PC-3 (cell line): ENCODE measurements at places on chromosomes 11 and 22. TPM values are rescaled to one million over a fixed set of nuclear protein-coding genes. Genes with fewer than 3 reads are reported as not detected.
A peak's percentile ranks its signal among the peaks of the same experiment; 100 is the strongest.

GRCh38 chr22:27792452-27793161, 8.9 kb downstream of the MN1 start:
- H3K4me1 ChIP-seq: no peaks in the 10 kb centered on the region
- no peak for DNase-seq
- no peaks in the 10 kb centered on the region for H3K36me3 ChIP-seq
- H3K27me3 ChIP-seq: no peaks in the 10 kb centered on the region

GRCh38 chr11:73787051-73787642, 527 bp upstream of the MRPL48 start:
- peaks cover 21% of the 10 kb centered on the region for H3K4me1 ChIP-seq
- H3K27ac ChIP-seq: peak overlapping the region; percentile 95
- DNase-seq: no peak
- H3K27me3 ChIP-seq: no peaks in the 10 kb centered on the region
- H3K4me3 ChIP-seq: peak overlapping the region; percentile 85

DNA sequence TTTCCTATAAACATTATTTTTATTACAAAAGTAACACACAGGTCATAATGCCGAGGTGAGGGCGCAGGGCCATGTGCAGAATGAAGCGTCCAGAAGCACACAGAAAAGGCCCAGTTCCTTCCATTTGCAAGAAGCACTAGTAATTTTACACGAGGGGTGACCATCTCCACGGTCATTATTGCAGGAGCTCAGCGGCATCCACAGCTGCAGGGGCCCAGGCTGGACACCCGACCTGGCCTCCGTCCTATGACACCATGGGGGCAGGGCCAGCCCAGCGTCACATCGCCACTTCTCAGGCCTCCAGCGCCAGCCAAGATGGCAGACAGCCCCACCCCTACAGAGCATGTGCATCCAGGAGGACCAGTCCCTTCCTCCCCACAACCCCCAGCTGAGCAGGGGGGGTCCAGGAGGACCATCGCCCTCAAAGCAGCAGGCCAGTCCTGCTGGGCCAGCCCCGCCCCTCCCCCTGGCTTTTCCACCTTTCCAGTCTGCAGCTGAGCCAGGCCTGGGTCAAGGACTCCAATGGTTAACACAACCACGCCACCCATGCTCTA, 3.5 kb downstream of the IGF2 start:
- H3K27ac ChIP-seq: no peak overlapping the region
- peaks cover 6% of the 10 kb centered on the region; the same call in 1 of the 2 replicates for H3K4me1 ChIP-seq
- H3K36me3 ChIP-seq: no peaks in the 10 kb centered on the region

- no peaks in the 10 kb centered on the region for H3K36me3 ChIP-seq
- no peaks in the 10 kb centered on the region for H3K4me1 ChIP-seq
- no peak overlapping the region for H3K4me3 ChIP-seq
- no peak for DNase-seq
- no peaks in the 10 kb centered on the region for H3K27me3 ChIP-seq
- H3K27ac ChIP-seq: no peak overlapping the region
Measured at GRCh38 chr11:14904745-14905103, 12.7 kb upstream of the CYP2R1 start.

- H3K27ac ChIP-seq: no peak overlapping the region
- peaks cover 51% of the 10 kb centered on the region for H3K36me3 ChIP-seq
- no peaks in the 10 kb centered on the region for H3K27me3 ChIP-seq
- DNase-seq: no peak
- H3K4me3 ChIP-seq: no peak overlapping the region
- H3K4me1 ChIP-seq: peaks cover 9% of the 10 kb centered on the region
Measured at GRCh38 chr11:67283481-67283963, 5.6 kb upstream of the ANKRD13D start.

GRCh38 chr11:9267680-9268079, 2.5 kb upstream of the DENND5A start:
- no peak overlapping the region for H3K4me3 ChIP-seq
- no peaks in the 10 kb centered on the region for H3K27me3 ChIP-seq
- no peak for DNase-seq
- no peak overlapping the region for H3K27ac ChIP-seq

- H3K27ac ChIP-seq: no peak overlapping the region
- no peaks in the 10 kb centered on the region for H3K4me1 ChIP-seq
- no peak for DNase-seq
- H3K27me3 ChIP-seq: peaks cover 3% of the 10 kb centered on the region; the same call in 1 of the 2 replicates
Measured at GRCh38 chr22:48907591-48907990, 920.1 kb downstream of the BRD1 start.

- DNase-seq: peak; percentile 99
- peak overlapping the region; percentile 2; the same call in 1 of the 2 replicates for H3K4me3 ChIP-seq
- H3K36me3 ChIP-seq: no peaks in the 10 kb centered on the region
Measured at GRCh38 chr11:77407613-77408012, 66.3 kb downstream of the PAK1 start.

DNA sequence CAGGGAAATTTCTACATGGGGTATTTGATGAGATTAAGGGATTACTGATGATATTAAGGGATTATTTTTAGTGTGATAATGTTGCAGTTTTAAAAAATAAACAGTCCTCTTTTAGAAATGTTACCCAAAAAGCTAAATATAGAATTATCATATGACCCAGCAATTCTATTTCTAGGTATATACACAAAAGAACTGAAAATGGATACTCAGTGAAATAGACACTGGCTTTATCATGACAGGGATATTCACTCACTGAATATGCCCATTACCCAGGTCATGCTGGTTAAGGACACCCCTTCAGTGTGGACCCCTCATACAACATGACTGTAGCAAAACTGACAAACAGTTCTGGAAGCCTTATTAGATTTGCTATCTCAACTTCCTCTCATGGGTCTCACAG, 27.8 kb downstream of the USP28 start:
- no peak for DNase-seq
- H3K27me3 ChIP-seq: no peaks in the 10 kb centered on the region
- H3K27ac ChIP-seq: no peak overlapping the region
- peaks cover 11% of the 10 kb centered on the region for H3K36me3 ChIP-seq
- H3K4me1 ChIP-seq: no peaks in the 10 kb centered on the region
- H3K4me3 ChIP-seq: no peak overlapping the region

GRCh38 chr11:35633827-35634423, 15.7 kb downstream of the FJX1 start:
- H3K36me3 ChIP-seq: no peaks in the 10 kb centered on the region
- H3K27ac ChIP-seq: no peak overlapping the region
- peaks cover 18% of the 10 kb centered on the region for H3K4me1 ChIP-seq
- no peaks in the 10 kb centered on the region for H3K27me3 ChIP-seq

DNA sequence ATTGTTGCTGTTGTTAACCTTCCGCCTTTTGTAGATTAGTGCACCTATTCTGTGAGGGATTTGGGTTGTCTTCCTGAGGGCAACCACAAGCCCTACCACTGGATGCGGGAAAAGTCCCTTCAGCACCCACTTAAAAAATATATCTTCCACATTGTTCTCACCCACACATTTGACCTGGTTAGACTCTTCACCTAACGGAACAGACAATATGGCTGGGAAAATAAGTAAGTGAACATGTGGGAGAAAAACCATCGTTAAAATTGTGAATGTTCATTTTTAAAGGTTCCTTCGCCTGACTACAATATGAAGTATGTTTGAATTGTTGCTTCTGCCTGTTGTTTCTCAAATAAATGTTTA, 72.0 kb upstream of the MPEG1 start:
- H3K36me3 ChIP-seq: no peaks in the 10 kb centered on the region
- no peak for DNase-seq
- no peaks in the 10 kb centered on the region for H3K4me1 ChIP-seq
- H3K27ac ChIP-seq: no peak overlapping the region

DNA sequence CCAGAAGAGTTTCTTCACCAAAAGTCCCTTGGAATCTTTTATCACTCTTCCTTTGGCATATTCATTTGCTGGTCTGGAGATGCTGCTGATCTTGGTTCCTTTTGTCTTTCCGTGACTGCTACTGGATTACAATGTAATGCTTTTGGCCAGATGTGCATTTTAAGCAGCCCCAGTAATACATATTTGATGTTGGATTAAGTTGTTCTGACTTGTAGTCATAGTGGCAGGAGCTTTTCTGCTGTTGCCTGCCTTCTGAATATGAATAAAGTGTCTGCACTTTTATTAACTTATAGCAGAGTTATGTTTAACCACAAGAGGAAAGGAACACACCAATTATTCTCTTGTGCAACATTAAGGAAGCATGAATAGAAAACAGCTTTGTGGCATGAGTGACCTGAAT, 360.0 kb upstream of the DDI1 start:
- no peaks in the 10 kb centered on the region for H3K4me1 ChIP-seq
- H3K27ac ChIP-seq: no peak overlapping the region

DNA sequence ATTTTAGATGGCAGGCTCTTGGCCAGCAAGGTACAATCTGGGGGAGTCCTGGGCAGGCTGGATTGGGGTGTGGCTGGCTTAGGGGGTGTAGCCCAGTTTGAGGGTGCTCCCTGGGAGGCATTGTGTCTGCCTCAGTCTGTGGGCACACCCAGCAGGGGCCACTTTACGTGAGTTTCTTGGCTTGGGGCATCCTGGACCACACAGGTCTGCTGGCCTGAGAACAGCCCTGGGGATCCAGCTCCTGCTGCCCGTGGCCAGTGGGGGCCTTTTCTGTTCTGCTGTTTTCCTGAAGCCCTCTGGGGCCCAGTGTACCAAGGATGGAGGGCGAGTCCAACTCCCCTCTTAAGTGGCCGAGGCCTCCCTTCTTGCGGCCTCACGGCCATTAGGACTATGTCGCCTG, 71.9 kb downstream of the MPPED1 start:
- DNase-seq: no peak
- H3K27ac ChIP-seq: no peak overlapping the region
- no peaks in the 10 kb centered on the region for H3K4me1 ChIP-seq
- no peak overlapping the region for H3K4me3 ChIP-seq

DNA sequence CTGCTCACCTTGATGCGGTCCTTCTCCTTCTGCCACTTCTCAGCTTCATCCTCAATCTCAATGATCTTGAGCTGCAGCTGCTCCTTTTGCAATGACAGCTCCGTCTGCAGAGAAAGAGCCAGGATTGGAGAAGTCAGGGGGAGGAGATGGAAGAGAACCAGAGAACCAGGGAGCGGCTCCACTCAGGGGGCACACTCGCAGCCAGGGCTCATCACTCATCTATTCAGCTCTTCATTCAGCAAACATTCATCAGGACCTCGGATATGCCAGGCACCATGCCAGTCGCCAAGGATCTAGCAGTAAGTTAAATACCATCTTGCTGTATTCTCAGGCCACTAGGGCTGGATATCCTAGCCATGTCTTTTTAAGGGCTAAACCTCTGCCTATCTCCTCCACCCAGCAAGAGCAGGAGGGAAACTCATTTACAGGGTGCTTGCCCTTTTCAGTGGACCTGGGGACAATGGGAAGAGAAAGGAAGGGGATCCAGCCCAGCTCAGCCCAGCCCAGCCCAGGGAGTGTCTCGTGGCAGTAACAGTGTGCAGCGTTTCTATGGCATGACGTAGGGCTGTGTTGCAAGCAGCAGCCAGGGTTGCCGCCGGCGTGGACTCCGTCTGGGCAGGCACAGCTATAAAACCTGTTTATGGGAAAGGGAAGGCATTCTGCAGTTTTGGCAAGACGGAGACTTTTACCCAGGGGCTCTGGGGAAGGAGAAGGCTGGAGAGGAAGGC, 9.4 kb downstream of the TRIM29 start:
- peak overlapping the region; percentile 90 for H3K27ac ChIP-seq
- no peaks in the 10 kb centered on the region for H3K27me3 ChIP-seq
- no peaks in the 10 kb centered on the region for H3K36me3 ChIP-seq
- DNase-seq: peak; percentile 90

GRCh38 chr11:79845002-79845709, 404.3 kb upstream of the TENM4 start:
- H3K4me1 ChIP-seq: no peaks in the 10 kb centered on the region
- no peaks in the 10 kb centered on the region for H3K36me3 ChIP-seq
- H3K27ac ChIP-seq: no peak overlapping the region
- DNase-seq: no peak
- H3K27me3 ChIP-seq: no peaks in the 10 kb centered on the region
- no peak overlapping the region for H3K4me3 ChIP-seq

- H3K4me3 ChIP-seq: no peak overlapping the region
- H3K27me3 ChIP-seq: no peaks in the 10 kb centered on the region
- DNase-seq: peak; percentile 66
- H3K4me1 ChIP-seq: peaks cover 57% of the 10 kb centered on the region
- peaks cover 8% of the 10 kb centered on the region; the same call in 1 of the 2 replicates for H3K36me3 ChIP-seq
Measured at GRCh38 chr11:75797116-75797515, 17.9 kb upstream of the UVRAG start.

- H3K27me3 ChIP-seq: no peaks in the 10 kb centered on the region
- DNase-seq: no peak
- no peaks in the 10 kb centered on the region for H3K36me3 ChIP-seq
Measured at GRCh38 chr22:46027211-46028105, 50.5 kb upstream of the WNT7B start.

- no peaks in the 10 kb centered on the region for H3K36me3 ChIP-seq
- H3K4me1 ChIP-seq: peaks cover 18% of the 10 kb centered on the region
- no peak overlapping the region for H3K27ac ChIP-seq
- peaks cover 5% of the 10 kb centered on the region; the same call in 1 of the 2 replicates for H3K27me3 ChIP-seq
- H3K4me3 ChIP-seq: peak overlapping the region; percentile 73
Measured at GRCh38 chr11:64285885-64286800, 495 bp downstream of the GPR137 start.

- peak; percentile 28 for DNase-seq
- no peaks in the 10 kb centered on the region for H3K27me3 ChIP-seq
- no peak overlapping the region for H3K4me3 ChIP-seq
- H3K4me1 ChIP-seq: peaks cover 21% of the 10 kb centered on the region
Measured at GRCh38 chr11:103434073-103434411, 324.8 kb downstream of the DYNC2H1 start.

DNA sequence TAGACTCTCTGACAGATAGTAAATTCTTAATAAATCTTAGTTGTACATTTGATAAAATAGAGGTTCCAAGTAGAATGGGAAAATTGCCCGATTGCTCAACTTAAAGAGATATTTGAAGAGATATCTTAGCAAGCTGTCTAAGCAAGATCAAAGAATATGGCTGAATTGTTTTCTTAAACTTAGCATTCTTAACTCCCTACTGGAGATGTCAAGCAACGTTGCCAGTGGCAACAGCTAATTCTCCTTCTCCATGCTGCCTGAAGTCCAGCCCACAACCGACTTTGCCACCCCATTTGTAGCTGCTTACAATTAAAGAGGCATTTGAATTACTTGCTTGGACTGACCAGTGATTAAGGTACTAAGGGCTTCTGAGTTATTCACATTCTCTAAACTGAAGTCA, 94.4 kb downstream of the FAM181B start:
- H3K4me3 ChIP-seq: no peak overlapping the region
- H3K27ac ChIP-seq: no peak overlapping the region
- H3K36me3 ChIP-seq: no peaks in the 10 kb centered on the region
- H3K4me1 ChIP-seq: no peaks in the 10 kb centered on the region

GRCh38 chr22:23837911-23838680, 710 bp downstream of the DERL3 start:
- H3K27ac ChIP-seq: no peak overlapping the region
- 0 out of 2 replicates have a peak, but pooled peaks cover 3% of the 10 kb centered on the region for H3K4me1 ChIP-seq
- no peak for DNase-seq
- no peaks in the 10 kb centered on the region for H3K36me3 ChIP-seq
- no peaks in the 10 kb centered on the region for H3K27me3 ChIP-seq

- H3K36me3 ChIP-seq: no peaks in the 10 kb centered on the region
- peaks cover 39% of the 10 kb centered on the region for H3K4me1 ChIP-seq
- no peak overlapping the region for H3K4me3 ChIP-seq
- H3K27me3 ChIP-seq: no peaks in the 10 kb centered on the region
- H3K27ac ChIP-seq: no peak overlapping the region
- no peak for DNase-seq
Measured at GRCh38 chr11:12811861-12812260, 137.6 kb downstream of the TEAD1 start.

- no peaks in the 10 kb centered on the region for H3K27me3 ChIP-seq
- no peak for DNase-seq
- no peak overlapping the region for H3K27ac ChIP-seq
- H3K4me1 ChIP-seq: no peaks in the 10 kb centered on the region
- no peaks in the 10 kb centered on the region for H3K36me3 ChIP-seq
Measured at GRCh38 chr22:37101311-37102066, 8.0 kb downstream of the TMPRSS6 start.

Gene RFPL2
- not detected in 2 replicates for total RNA-seq

Gene RFPL3
- not detected in 2 replicates for total RNA-seq

Gene FGF4
- total RNA-seq: not detected in 2 replicates

Gene IGLL5
- total RNA-seq: not detected in 2 replicates

Gene IGHMBP2
- total RNA-seq: 20.5 and 22.5 TPM in 2 replicates

Gene TUBGCP6
- 32.1 and 39.5 TPM in 2 replicates for total RNA-seq

Gene C22orf42
- total RNA-seq: not detected in 2 replicates

Gene STT3A
- total RNA-seq: 160 and 182 TPM in 2 replicates
